ENCODE measurements at places on chromosomes 7 and 10.

DNA sequence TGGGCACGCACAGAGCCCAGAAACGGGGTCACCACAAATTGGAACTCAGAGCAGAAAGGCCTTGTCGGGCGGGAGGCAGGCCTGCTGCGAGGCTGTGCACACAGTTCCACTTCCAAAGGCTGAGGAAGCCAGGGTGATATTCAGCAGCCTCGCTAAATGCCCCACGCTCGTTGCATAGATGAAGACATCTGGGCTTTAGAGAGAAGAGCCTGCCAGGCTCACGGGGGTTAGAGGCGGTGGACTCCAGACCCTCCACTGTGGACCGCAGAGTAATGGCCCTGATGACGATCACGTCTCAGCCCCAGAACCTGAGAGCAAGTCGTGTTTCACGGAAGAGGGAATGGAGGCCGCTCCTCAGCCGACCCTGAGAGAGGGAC is 104.2 kb downstream of the DNAJB6 start:
- no peaks in the 10 kb centered on the region for H3K36me3 ChIP-seq
- H3K27ac ChIP-seq = no peak overlapping the region
- H3K4me3 ChIP-seq = no peak overlapping the region
- no peak for DNase-seq
- H3K27me3 ChIP-seq = no peaks in the 10 kb centered on the region

DNA sequence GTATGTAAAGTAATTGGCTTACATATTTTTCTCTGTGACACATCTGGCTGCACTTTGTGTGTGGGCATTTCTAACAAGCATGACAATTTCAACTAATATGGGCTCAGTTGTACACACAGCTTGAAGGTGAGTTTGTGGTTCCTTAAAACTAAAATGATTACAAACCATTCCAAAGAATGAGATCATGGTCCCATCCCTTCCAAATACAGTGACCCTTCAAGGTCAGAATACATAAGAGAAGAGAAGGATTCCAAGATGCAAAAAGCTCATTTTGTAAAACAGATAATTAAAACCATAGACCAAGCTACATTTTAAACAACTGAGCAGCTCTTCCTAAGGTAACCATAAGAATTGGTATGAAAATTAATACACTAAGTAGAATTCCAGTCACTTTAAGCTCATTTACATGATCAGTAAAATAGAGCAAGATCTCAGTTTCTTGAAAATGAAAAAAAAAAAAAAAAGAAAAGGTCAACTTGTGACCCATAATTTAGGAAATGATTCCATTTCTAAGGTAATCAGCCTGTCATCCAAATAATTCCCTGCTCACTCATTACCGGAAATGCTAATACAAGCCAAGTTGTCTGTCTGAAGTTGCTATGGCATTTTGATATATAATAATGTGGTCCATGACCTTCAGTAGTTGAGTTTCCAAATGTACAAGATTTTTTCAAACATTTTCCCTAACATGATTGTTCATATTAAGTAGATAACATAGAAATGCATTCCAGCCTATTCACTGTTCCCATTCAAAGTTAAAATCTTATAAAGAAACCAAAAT is 688.5 kb downstream of the PARD3 start:
- no peak overlapping the region for H3K4me3 ChIP-seq
- H3K36me3 ChIP-seq = no peaks in the 10 kb centered on the region
- no peaks in the 10 kb centered on the region for H3K27me3 ChIP-seq
- H3K4me1 ChIP-seq = peaks cover 31% of the 10 kb centered on the region
- DNase-seq = no peak

- H3K36me3 ChIP-seq = no peaks in the 10 kb centered on the region
- no peaks in the 10 kb centered on the region for H3K4me1 ChIP-seq
- no peak overlapping the region for H3K4me3 ChIP-seq
- no peaks in the 10 kb centered on the region for H3K27me3 ChIP-seq
Measured at GRCh38 chr7:150744041-150744656, 6.9 kb downstream of the GIMAP5 start.

GRCh38 chr10:33749790-33750189 is 415.3 kb upstream of the NRP1 start:
- no peaks in the 10 kb centered on the region for H3K36me3 ChIP-seq
- no peaks in the 10 kb centered on the region for H3K27me3 ChIP-seq
- H3K4me1 ChIP-seq = no peaks in the 10 kb centered on the region

GRCh38 chr7:114242992-114243507 is 171.6 kb upstream of the FOXP2 start:
- peaks cover 7% of the 10 kb centered on the region for H3K4me1 ChIP-seq
- no peaks in the 10 kb centered on the region for H3K36me3 ChIP-seq
- no peak overlapping the region for H3K4me3 ChIP-seq
- no peaks in the 10 kb centered on the region for H3K27me3 ChIP-seq
- DNase-seq = no peak
- peak overlapping the region; percentile 4 for H3K27ac ChIP-seq

DNA sequence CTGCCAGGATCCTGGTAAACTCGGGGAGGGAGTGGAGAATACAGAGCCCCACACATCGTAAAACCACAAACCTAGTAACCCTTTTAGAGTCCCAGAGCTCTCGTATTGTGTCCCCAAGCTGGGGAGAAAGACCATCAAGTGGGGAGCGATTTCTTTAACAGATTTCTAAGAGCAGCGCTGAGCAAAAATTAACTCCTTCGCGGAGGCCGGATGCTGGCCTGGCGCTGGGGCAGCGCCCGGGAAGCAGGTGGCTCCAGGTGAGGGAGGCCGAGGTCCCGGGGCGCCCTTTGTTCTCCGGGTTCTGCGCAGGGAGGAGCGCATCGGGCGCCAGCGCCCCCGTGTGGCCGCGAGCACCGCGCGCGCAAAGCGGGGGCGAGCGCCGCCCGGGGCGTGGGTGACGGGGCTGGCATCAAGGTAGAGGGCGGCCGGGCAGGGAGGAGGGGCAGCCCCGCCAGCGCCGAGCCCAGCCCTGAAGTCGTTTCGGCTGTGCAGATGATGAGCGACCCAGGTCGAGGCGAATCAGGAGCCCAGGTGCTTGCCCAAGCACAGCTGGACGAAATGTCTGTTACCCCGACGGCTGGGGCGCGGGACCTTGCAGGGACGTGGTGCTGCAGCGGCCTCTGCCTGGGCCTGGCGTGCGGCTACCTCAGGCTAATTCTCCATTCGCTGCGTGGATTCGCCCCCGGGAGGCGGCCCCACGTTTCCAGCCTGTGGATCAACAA is 10.4 kb upstream of the FGFR2 start:
- no peaks in the 10 kb centered on the region for H3K27me3 ChIP-seq
- H3K4me3 ChIP-seq = peak overlapping the region; percentile 59
- DNase-seq = no peak
- no peaks in the 10 kb centered on the region for H3K36me3 ChIP-seq
- no peaks in the 10 kb centered on the region for H3K4me1 ChIP-seq
- H3K27ac ChIP-seq = no peak overlapping the region

DNA sequence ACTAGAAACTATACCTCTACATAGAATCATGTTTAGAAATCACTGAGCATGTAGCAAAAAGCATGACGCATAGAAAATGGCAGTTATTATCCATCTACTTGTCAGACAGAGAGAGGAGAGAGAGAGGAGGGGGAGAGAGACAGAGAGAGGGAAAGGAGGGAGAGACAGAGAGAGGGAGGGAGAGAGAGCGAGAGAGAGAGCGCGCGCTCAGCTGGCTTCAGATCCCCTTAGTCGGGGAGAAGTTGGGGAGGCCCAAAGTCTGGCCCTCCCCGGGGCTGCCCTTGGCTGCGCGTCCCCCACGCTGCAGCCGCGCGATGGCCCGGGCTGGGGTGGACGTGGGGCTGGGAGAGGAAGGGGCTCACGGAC is 37.0 kb downstream of the CNPY1 start:
- no peak overlapping the region for H3K4me3 ChIP-seq
- no peaks in the 10 kb centered on the region for H3K4me1 ChIP-seq
- no peaks in the 10 kb centered on the region for H3K36me3 ChIP-seq
- DNase-seq = no peak
- H3K27me3 ChIP-seq = peaks cover 20% of the 10 kb centered on the region
- no peak overlapping the region for H3K27ac ChIP-seq

GRCh38 chr10:76403912-76404311 is 972.5 kb downstream of the LRMDA start:
- no peaks in the 10 kb centered on the region for H3K27me3 ChIP-seq
- H3K4me3 ChIP-seq = no peak overlapping the region
- DNase-seq = no peak
- H3K27ac ChIP-seq = peak overlapping the region; percentile 69

DNA sequence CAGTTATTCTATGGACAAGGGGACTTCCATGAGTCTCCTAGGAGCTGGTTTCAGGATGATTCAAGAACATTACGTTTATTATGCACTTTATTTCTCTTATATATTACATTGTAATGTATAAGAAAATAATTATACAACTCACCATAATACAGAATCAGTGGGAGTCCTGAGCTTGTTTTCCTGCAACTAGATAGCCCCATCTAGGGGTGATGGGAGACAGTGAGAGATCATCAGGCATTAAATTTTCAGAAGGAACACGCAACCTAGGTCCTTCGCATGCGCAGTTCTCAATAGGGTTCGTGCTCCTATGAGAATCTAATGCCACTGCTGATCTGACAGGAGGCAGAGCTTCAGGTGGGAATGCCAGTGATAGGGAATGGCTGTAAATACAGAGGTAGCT is 137.9 kb downstream of the ANKRD30A start:
- no peaks in the 10 kb centered on the region for H3K27me3 ChIP-seq
- H3K36me3 ChIP-seq = no peaks in the 10 kb centered on the region
- no peak overlapping the region for H3K4me3 ChIP-seq
- H3K4me1 ChIP-seq = no peaks in the 10 kb centered on the region
- no peak overlapping the region for H3K27ac ChIP-seq

DNA sequence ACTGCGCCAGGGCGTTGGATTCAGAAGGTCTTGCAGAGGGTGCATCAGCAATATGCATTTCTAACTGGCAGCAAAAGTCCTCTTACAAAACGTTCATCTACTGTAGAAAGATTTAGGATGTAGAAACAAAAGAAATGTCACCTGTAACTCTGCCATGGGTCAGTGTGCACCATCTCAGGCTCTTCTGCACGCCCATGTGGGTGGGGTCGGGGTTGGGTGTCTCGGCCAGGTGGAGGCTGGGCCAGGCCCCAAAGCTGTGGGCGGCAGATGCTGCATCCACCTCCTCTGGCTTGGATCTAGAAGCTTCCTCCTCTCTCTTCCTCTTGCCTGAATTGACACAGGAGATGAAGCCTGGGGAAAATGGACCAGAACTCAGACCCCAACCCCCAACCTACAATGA is 111.3 kb upstream of the PPP2R2D start:
- H3K4me3 ChIP-seq = no peak overlapping the region
- H3K36me3 ChIP-seq = no peaks in the 10 kb centered on the region
- H3K27me3 ChIP-seq = no peaks in the 10 kb centered on the region
- no peaks in the 10 kb centered on the region for H3K4me1 ChIP-seq
- no peak for DNase-seq

DNA sequence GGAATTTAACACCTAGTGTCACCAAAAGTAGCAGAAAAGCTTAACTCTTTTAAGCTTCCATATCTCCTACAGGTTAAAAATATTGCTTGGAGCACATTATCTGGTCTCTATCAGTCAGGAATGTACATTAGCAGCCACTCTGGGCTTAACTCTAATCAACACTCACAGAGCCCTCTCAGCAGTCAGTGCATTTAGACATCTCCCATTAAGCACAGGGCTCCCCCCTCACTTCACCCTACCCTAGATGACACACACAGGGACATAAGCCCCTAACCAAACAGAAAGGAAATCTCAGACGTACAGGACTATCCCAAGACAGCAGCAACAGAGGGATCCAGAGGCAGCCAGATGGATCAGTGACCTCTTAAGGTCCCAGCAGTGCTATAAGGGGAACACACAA is 26.4 kb downstream of the FBXW4 start:
- H3K36me3 ChIP-seq = peaks cover 66% of the 10 kb centered on the region
- no peak overlapping the region for H3K27ac ChIP-seq
- H3K4me3 ChIP-seq = no peak overlapping the region
- DNase-seq = no peak
